Body of pancreas (tissue), 4 donors: ENCODE measurements at places on chromosomes 7 and 10. TPM values are rescaled to one million over a fixed set of nuclear protein-coding genes. Genes with fewer than 3 reads are reported as not detected.

DNA sequence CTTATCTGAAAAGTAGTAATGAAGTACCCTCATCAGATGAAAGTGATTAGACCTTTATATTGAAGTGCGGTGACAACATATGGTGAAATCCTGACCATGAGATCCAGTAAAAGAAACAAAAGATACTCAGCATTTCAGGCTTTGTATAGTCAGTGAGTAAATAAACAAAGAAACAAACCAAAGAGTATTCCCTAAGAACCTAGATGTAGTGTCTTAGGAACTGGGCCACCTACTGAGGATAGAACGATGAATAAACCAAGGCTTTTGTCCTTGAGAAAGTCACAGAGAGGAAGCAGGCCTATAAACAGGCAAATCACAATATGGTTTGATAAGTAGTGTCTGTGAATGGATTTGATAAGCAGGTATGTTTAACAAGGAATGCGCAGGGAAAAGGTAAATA, 46.2 kb downstream of the ZNF277 start:
- no peaks in the 10 kb centered on the region for H3K27me3 ChIP-seq
- H3K27ac ChIP-seq = no peak overlapping the region
- no peak for DNase-seq
- H3K4me1 ChIP-seq = peaks cover 19% of the 10 kb centered on the region
- H3K36me3 ChIP-seq = no peaks in the 10 kb centered on the region

GRCh38 chr7:21514062-21514461, 28.8 kb upstream of the DNAH11 start:
- H3K4me3 ChIP-seq = no peak overlapping the region
- no peaks in the 10 kb centered on the region for H3K4me1 ChIP-seq
- H3K36me3 ChIP-seq = no peaks in the 10 kb centered on the region
- no peaks in the 10 kb centered on the region for H3K27me3 ChIP-seq
- no peak overlapping the region for H3K27ac ChIP-seq

DNA sequence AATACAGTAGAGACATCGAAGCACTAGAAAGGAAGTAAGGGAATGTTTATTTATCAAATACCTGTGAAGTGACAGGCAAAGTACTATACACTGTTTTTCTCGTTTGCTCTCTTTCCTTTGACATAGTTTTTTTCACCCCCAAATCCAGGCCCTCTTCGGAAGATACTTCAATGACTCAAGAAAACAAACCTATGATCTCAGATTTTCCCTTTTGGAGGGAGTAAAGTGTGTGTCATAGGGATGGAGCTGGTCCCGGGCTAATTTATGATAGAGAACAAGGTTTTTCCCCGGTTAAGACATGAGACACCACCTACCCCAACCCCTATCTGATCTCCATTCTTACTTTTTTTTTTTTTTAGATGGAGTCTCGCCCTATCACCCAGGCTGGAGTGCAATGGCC, 61.7 kb downstream of the MAP3K8 start:
- H3K4me1 ChIP-seq = peaks cover 4% of the 10 kb centered on the region
- H3K27ac ChIP-seq = no peak overlapping the region
- H3K27me3 ChIP-seq = no peaks in the 10 kb centered on the region
- no peaks in the 10 kb centered on the region for H3K36me3 ChIP-seq

GRCh38 chr7:129721068-129721467, 109.5 kb downstream of the NRF1 start:
- H3K36me3 ChIP-seq = no peaks in the 10 kb centered on the region
- no peak overlapping the region for H3K27ac ChIP-seq
- no peak for DNase-seq

Gene ARPC1A
- 63.0 TPM for total RNA-seq

GRCh38 chr10:120607016-120607709, 150.1 kb downstream of the PLPP4 start:
- H3K27me3 ChIP-seq = no peaks in the 10 kb centered on the region
- H3K36me3 ChIP-seq = no peaks in the 10 kb centered on the region
- DNase-seq = no peak
- H3K4me3 ChIP-seq = no peak overlapping the region

GRCh38 chr10:71124921-71125748, 87.2 kb upstream of the UNC5B start:
- H3K27me3 ChIP-seq = no peaks in the 10 kb centered on the region
- no peak for DNase-seq
- H3K27ac ChIP-seq = no peak overlapping the region
- no peak overlapping the region for H3K4me3 ChIP-seq
- H3K4me1 ChIP-seq = no peaks in the 10 kb centered on the region
- H3K36me3 ChIP-seq = no peaks in the 10 kb centered on the region

Gene ARMC3
- 0.33 TPM for total RNA-seq

- no peaks in the 10 kb centered on the region for H3K4me1 ChIP-seq
- no peaks in the 10 kb centered on the region for H3K36me3 ChIP-seq
- H3K27me3 ChIP-seq = no peaks in the 10 kb centered on the region
- DNase-seq = no peak
- H3K4me3 ChIP-seq = no peak overlapping the region
- H3K27ac ChIP-seq = no peak overlapping the region
Measured at GRCh38 chr10:63027531-63027930, 105.6 kb upstream of the NRBF2 start.

GRCh38 chr7:128206017-128206746, 34.9 kb upstream of the LEP start:
- no peaks in the 10 kb centered on the region for H3K27me3 ChIP-seq
- peaks cover 16% of the 10 kb centered on the region for H3K4me1 ChIP-seq
- no peaks in the 10 kb centered on the region for H3K36me3 ChIP-seq
- no peak for DNase-seq
- no peak overlapping the region for H3K27ac ChIP-seq
- H3K4me3 ChIP-seq = no peak overlapping the region

- no peaks in the 10 kb centered on the region for H3K36me3 ChIP-seq
- no peak overlapping the region for H3K27ac ChIP-seq
- no peaks in the 10 kb centered on the region for H3K27me3 ChIP-seq
- DNase-seq = no peak
Measured at GRCh38 chr10:124708922-124709520, 35.2 kb downstream of the FAM53B start.

DNA sequence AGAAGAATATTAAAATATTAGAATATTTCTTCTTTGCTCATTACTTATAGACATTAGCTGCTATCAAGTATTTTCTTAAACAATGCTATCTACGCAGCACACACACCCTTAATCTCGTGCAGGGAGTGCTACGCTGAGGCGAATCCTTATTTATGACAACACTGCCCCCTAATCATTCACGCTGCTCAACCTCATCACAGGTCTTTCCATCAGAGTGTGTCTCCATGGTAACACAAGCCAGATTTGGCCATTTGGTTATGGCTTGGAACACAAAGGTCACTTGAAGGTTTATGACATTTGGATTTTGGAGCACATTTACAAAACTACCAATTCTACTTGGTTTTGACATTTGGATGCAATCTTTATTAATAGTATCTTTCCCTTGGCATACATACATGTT, 45.4 kb upstream of the MYO3A start:
- H3K27ac ChIP-seq = no peak overlapping the region
- H3K27me3 ChIP-seq = no peaks in the 10 kb centered on the region
- no peak for DNase-seq
- H3K36me3 ChIP-seq = no peaks in the 10 kb centered on the region
- no peaks in the 10 kb centered on the region for H3K4me1 ChIP-seq

Gene IGF2BP3
- 1.3 TPM for total RNA-seq

DNA sequence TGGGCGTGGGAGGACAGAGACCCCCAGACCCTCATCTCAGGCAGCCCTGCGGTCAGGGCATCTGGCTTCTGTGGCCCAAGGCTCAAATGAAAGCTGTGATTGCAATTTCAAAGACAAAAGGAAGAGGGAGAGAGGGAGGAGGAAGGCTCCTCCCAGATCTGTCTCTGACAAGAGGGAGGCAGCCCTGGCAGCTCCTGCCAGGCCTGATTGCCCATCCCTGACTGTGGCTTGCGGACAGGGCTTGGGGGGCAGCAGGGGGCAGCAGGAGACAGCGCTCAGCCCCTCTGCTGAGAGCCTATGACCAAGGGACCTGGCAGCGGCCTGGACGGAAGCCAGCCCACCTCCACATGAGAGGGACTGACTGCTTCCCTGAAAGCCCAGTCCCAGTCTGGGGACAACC, 91.8 kb downstream of the PTPRN2 start:
- H3K27me3 ChIP-seq = no peaks in the 10 kb centered on the region
- H3K4me3 ChIP-seq = no peak overlapping the region
- H3K4me1 ChIP-seq = peaks cover 7% of the 10 kb centered on the region
- peak; percentile 53 for DNase-seq
- no peak overlapping the region for H3K27ac ChIP-seq

- no peaks in the 10 kb centered on the region for H3K27me3 ChIP-seq
- no peak overlapping the region for H3K27ac ChIP-seq
- no peak for DNase-seq
- H3K36me3 ChIP-seq = no peaks in the 10 kb centered on the region
- no peak overlapping the region for H3K4me3 ChIP-seq
Measured at GRCh38 chr10:70476249-70477035, 2.1 kb upstream of the PALD1 start.

Gene POLR2J
- total RNA-seq = 6.6 TPM

Gene ARID5B
- total RNA-seq = 16.1 TPM

- H3K4me1 ChIP-seq = peaks cover 18% of the 10 kb centered on the region
- no peak overlapping the region for H3K4me3 ChIP-seq
- no peak overlapping the region for H3K27ac ChIP-seq
- no peaks in the 10 kb centered on the region for H3K36me3 ChIP-seq
Measured at GRCh38 chr7:36686499-36686898, 37.8 kb downstream of the AOAH start.

Gene LRMDA
- total RNA-seq = 12.2 TPM

DNA sequence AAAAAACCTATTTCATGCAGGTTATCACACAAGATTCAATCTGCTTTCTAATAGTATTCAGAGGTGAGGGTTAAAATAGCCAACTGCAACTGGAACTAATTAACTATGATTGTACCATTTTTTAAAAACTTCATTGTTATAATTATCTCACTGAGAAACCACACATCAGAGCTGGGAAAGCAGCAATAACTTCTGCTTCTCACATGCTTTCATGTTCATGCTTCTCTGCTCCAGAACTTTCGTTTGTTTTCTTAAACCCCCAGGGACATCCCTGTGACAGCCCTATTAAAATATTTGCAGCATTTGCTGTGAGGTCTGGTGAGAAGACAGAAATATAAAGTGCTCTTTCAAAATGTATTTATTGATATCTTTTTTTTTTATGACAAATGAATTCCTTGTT, 389.0 kb upstream of the SORCS1 start:
- no peaks in the 10 kb centered on the region for H3K36me3 ChIP-seq
- H3K4me3 ChIP-seq = no peak overlapping the region
- H3K4me1 ChIP-seq = no peaks in the 10 kb centered on the region
- no peak overlapping the region for H3K27ac ChIP-seq

DNA sequence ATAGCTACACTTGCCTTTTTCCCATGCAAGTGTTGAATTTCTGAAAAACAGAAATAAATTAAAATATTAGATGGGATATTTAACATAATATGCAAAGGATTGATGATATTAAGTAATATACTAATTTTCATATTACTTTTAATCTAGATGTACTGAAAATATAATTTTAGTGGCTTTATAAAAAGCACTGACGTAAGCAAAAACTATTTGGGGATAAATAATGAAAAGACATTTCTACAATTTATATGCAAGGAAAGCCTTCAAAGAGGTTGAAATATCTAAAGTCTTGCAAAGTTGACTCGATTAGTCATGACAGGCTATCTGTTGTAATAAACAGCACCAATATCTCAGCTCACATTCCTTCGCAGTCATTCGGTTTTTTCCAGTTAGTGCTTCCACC, 94.9 kb upstream of the ABCB5 start:
- no peak overlapping the region for H3K4me3 ChIP-seq
- H3K27me3 ChIP-seq = no peaks in the 10 kb centered on the region
- no peak for DNase-seq
- no peaks in the 10 kb centered on the region for H3K36me3 ChIP-seq
- H3K27ac ChIP-seq = no peak overlapping the region

Gene CPED1
- 7.3 TPM for total RNA-seq

- H3K27me3 ChIP-seq = no peaks in the 10 kb centered on the region
- no peak overlapping the region for H3K27ac ChIP-seq
- H3K36me3 ChIP-seq = no peaks in the 10 kb centered on the region
- DNase-seq = no peak
- peaks cover 30% of the 10 kb centered on the region for H3K4me1 ChIP-seq
- H3K4me3 ChIP-seq = no peak overlapping the region
Measured at GRCh38 chr10:99977916-99978315, 31.8 kb downstream of the DNMBP start.

DNA sequence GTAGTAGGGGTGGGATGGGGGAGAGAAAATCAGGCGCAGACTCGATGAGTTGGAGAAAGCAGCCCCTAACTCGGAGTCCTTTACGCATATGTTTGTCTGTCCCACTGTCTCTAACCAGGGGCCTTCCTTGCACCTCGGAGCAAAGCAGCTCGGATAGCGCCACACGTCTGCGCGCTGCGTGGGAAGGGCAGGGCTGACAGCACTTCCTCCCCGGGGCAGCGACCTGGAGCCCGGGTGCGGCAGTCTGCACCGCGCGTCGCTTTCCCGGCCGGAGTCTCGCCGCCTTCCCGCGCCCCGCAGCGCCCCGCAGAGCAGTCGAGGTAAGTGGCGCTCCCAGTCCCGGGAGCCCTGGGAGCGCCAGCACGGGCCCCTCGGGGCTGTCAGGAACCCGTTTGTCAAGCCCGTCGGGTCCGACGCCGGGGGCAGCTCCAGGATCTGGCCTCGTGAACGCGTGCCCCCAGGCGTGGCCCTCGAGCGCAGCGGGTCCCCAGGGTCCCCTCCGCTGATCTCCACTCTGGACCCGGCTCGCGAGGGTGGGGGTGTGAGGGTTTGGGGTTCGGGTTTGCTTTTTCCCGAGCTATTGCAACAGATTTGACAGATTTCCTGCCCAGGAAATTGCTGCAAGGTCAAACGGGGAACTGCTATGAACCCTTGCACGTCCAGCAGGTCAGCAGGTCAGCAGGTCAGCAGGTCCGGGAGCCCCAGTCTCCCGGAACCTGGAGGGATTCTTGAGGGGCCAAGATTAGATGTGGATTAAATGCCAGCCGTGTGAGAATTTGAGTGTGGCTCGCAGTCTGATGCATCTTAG, 597 bp downstream of the APBB1IP start:
- no peaks in the 10 kb centered on the region for H3K27me3 ChIP-seq
- no peaks in the 10 kb centered on the region for H3K4me1 ChIP-seq
- no peak overlapping the region for H3K4me3 ChIP-seq

GRCh38 chr10:102262744-102263370, 17.5 kb downstream of the GBF1 start:
- H3K27ac ChIP-seq = no peak overlapping the region
- peaks cover 32% of the 10 kb centered on the region for H3K4me1 ChIP-seq
- DNase-seq = no peak

GRCh38 chr10:97445357-97445721, 467 bp downstream of the EXOSC1 start:
- H3K27me3 ChIP-seq = no peaks in the 10 kb centered on the region
- DNase-seq = no peak

Gene C10orf71
- total RNA-seq = 0.99 TPM
